ENCODE measurements at places on chromosomes 11 and 22.

DNA sequence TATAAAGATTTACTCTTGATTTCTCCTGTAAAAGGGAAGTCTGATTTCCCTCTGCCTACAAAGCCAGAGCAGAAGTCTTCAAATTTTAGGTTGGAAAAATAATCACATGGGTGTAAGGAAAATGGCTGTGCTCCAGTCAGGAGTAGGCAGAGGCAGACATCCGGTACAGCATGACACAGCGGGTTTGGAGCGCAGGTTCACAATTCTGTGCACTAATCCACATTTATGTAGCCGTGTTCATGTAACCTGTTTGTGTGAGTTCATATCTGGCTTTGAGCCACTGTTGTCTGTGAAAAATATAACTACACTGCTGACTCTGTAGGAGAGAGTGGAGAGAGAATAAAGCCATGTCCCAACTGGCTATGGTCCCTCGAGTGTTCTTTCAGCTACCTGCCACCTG lies 248.0 kb downstream of the CASP12 start:
- DNase-seq: no peak

GRCh38 chr11:79249295-79249993 lies 191.4 kb downstream of the TENM4 start:
- no peak for DNase-seq

DNA sequence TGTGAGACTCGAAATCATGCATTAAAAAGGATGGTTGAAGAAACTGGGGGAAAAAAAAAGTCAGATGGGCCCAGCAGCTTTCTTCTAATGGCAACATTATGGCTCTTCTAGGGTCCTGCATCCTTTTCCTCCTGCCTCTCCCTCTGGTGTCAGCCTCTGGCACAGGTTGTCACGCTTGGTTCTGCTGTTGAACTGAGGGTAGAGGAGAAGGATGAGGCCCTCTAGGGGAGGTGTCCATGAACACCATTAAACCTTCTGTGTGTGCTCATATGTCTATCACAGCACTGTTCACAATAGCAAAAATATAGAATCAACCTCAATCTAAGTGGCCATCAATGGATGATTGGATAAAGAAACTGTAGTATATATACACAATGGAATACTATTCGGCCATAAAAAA lies 36.0 kb downstream of the BUD13 start:
- DNase-seq: no peak

DNA sequence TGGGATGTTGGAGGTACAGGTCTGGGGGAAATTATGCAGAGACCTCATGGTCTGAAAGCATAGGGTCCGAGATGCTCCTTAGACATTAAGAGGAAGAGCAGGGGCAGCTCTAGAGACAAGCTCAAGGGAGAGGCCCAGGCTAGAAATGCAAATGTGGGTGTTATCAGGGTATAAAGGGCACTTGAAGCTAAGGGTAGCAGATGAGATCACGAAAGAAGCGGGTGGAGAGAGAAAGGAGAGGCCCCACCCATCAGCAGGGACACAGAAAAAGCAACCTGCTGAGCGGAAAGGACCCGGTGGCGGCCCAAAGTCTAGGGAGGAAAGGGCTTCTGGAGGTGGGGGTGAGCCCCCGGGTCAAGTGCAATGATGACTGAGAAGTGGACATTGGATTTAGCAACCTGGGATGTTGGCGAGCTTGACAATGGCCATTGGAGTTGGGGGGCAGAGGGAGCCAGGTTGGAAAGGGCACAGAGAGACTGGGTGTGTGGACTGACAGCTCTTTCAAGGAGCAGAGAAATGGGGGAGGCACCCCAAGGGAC lies 8.9 kb downstream of the TMPRSS6 start:
- no peak for DNase-seq

GRCh38 chr11:130145975-130146776 lies 13.4 kb upstream of the ST14 start:
- no peak for DNase-seq

DNA sequence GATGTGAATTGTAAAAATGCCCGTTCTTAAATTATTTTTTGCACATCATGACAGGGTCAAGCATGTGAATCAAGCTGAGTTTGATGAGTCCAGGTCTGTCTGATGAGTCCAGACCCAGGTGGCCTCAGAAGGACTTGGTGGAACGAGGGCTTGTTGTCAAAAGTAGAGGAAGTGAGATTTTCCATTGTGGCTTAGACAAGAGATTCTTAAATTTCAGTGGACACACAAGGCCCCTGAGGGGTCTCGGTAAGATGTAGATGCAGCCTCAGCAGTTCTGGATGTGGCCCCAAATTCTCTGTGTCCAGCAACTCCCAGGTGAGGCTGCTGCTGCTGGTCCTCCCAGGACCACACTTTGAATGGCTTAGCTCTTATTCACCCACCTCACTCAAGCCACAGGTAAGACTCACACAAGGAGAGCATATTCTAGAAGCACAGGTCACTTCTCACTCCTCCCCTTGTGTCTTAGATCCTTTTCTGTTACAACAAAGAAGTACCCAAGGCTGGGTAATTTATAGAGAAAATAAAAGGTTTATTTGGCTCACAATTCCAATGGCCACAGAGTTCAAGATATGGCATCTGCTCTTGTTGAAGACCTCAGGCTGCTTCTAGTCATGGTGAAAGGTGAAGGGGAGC lies 98.8 kb downstream of the GGTLC2 start:
- DNase-seq: no peak

DNA sequence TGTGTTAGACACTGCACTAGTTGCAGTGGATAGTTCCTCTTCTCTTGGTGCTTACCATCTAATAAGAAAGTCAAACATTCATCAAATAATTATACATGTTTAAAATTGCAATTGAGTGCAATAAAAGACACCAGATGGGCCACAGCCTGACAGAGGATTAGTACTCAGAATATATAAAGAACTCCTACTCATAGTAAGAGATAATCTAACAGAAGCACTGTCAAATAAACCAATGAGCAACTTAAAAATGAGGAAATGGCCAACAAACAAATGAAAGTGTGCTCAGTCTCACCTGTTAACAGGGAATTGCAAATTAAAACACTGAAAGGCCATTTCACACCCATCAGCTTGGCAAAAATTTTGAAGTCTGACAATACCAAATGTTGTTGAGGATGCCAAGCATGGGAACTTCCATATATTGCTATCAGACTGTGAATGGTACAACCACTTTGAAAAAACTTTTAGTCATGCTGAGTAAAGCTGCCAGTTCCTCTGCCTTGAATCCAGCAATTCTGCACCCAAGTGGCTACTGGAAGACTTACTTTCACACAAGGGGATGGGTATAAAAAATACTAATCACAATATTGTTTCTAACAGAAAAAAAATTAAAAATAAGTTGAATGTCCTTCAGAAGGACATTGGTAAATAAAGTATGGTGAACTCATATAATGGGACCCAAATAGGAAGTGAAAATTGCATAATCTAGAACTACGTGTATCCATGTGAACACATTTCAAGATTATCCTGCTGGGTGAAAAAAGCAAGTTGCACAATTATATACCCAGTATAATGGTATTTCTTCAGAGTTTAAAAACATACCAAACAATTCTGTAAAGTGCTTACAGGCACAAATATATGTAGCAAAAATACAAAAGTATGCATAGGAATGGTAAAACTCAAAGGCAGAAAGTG lies 41.4 kb upstream of the CREB3L1 start:
- no peak for DNase-seq

GRCh38 chr11:37089439-37089838 lies 491.4 kb upstream of the RAG2 start:
- DNase-seq: no peak

GRCh38 chr11:61911701-61912529 lies 5.5 kb downstream of the RAB3IL1 start:
- DNase-seq: no peak

GRCh38 chr11:11396301-11397035 lies 43.4 kb upstream of the CSNK2A3 start:
- no peak for DNase-seq

GRCh38 chr11:94010136-94010535 lies 11.0 kb upstream of the HEPHL1 start:
- no peak for DNase-seq

DNA sequence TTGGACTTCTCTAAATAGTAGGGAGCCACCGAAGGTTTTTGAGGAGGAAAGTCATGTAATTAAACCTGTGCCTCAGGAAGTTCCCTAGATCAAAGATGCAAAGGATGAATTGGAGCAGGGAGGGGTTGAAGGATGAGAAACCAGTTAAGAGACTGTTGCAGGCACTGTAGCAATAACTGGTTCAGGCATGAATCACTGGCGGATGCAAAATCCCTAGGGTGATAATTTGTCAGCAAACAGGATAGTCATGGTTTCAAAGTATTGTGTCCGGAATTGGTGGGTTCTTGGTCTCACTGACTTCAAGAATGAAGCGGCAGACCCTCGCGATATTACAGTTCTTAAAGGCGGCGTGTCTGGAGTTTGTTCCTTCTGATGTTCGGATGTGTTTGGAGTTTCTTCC lies 19.9 kb downstream of the TRIOBP start:
- DNase-seq: no peak

DNA sequence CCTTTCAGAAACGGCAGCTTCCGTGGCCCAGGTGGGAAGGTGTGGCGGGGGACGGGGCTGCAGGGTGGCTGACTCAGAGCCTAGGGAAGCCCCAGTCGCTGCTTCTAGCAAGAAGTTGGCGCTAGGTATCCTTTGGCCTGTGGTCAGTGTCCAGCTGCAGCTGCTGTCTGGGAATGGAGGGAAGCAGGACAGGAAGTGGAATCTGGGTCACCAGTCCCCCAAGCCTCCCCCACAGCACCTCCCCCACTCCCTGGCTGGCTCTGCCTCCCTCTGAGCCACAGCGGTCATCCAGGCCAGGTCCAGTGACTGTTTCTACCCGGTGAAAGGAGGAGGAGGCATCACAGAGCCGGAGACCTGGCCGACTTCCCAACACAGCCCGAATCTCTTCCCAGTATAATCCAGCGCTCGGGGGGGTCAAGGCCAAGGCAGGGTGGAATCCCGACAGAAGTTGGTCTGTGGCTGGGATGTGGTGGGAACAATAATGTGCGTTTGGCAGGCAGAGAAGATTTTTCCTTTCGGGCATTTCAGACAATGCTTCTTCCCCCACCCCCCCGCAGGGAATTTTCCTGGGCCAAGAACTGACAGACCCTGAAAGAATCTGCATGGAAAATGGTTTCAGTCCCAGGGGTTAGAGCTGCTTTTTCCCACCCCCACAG lies 45.1 kb downstream of the C11orf96 start:
- DNase-seq: peak; percentile 49

- DNase-seq: peak; percentile 64
These were observed 144.7 kb upstream of the LMO1 start for GRCh38 chr11:8408151-8408941.

DNA sequence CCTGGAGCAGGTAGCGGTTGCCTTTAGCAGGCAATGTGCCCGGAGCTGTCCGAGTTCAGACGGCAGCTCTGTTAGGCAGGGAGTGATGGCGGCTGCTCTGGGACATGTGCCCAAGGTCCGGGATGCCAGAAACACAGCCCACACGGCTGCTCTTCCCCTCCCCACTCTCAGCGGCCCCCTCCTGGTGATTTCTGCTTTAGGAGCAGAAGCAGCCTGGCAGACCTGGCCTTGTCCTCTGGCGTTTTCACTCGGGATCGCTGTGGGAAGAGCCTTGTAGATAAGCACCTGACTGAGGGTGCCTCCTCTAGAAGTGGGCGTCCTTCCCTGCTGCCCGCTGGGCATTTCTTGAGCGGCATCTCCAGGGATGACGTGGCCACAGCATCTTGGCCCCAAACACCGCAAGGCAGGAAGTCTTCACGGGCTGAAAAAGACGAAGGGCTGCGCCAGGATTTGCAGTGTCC lies 392.2 kb downstream of the TBC1D22A start:
- peak; percentile 66 for DNase-seq

GRCh38 chr11:44872556-44872955 lies 78.1 kb downstream of the TP53I11 start:
- DNase-seq: no peak

DNA sequence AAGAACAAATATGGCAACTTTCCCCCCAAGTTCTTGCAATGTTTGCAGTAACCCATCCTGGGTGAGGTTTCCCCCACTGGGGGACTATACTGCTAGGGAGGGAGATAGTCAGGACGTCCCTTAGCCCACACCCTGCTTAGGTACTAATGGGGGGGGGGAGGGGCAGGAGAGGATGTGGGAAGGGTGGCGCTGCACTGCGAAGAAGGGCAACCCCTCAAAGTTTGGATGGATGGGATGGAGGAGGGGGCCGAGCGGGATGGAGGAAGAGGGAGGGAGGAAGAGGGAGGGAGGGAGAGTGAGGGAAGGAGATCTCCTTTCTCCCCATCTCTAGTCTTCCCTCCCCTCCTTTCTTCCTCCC lies 100.6 kb upstream of the HSD17B12 start:
- no peak for DNase-seq

DNA sequence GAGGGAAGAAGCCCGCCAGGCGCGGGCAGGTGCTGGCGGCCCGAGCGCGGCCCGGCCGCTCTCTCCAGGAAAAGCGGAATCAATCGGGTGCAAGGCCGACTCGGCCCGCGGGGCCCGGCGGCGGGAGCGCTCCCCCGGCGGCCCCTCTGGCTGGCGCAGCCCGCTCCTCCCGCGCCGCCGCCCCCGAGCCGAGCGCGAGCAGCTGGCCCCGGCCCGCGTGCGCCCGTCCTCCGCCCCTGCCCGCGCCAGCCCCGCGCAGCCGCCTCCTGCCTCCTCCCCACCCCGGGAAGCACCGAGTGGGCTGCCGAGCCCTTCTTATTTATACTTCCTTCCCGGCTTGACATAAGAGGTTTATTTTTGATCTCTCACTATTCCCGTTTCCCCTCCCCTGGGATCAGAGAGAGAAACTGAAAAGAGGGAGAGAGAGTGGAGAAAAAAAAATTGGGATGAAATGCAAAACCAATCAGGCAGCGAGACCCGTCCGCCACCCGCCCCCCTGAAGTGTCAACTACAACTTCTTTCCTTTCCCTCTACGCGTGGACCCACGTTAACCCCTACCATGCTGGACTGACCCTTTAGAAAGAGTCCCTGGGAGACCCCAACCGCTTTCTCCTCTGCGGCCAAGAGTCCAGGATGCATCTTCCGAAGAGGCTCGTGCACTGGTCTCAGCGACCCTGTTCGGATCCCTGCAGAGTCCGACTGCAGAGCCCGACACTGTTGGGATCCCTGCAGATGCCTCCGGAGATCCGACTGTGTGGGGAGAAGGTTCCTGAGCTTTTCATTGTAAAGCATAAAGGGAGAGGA lies at the start of gene ADAMTS8:
ADAMTS8 (minus strand) TSS at position 294 of the 804 bp plus-strand sequence. CDS start 323 bp downstream, outside the sequence.
- DNase-seq: no peak

- DNase-seq: no peak
These were observed 20.1 kb upstream of the CUL5 start for GRCh38 chr11:107988397-107989158.

GRCh38 chr11:24965748-24966147 lies 468.9 kb downstream of the LUZP2 start:
- DNase-seq: no peak

DNA sequence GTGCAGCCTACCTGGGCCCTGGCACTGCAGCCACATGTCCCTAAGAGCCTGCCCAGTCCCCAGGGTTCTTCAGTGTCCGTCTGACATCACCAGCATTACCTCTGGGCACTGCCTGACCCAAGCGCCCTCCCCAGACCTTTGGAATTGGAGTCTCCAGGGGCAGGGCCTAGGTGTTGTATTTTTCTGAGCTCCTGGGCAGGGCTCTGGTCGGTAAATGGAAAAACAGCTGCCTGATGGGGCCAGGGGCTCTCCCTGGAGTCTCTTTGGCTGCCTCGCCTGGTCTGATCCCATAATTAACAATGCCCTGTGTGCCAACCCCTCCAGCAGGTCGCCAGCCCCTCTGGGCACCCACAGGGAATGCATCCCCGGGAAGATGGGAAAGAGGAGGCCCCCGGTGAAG lies 710.2 kb downstream of the BRD1 start:
- DNase-seq: no peak

- DNase-seq: peak; percentile 28
These were observed 3.6 kb downstream of the SEPTIN5 start for GRCh38 chr22:19717691-19718455.

Data from pons (tissue), 1 donor.